ENCODE measurements at places on chromosomes 2 and 18. TPM values are rescaled to one million over a fixed set of nuclear protein-coding genes. Genes with fewer than 3 reads are reported as not detected.

- no peak for DNase-seq
Measured at GRCh38 chr2:178160601-178161000, 33.7 kb upstream of the OSBPL6 start.

DNA sequence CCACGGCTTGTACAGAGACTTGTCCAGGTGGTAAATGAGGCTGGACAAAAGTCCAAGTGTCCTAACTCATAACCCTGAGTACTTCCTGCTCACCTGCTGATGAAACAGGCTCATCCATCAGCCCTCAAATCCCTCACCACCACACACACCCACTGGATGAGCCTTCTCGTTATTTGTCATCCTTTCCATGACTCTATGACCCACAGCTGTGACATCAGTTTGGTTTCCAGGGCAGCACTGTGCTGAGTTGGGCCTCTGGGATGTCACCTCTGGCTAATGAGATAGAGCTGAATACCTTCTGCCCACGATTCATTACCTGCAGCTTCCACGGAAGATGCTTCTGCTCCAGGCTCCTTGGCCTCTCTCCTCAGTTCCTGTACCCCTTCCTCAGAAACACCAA, 39.4 kb downstream of the SLC14A2 start:
- DNase-seq, result no peak

Gene FSHR
- not detected for total RNA-seq

Gene WNT10A
- total RNA-seq, result 2.3 TPM

Gene SMYD5
- total RNA-seq, result 14.7 TPM

Gene CCDC142
- total RNA-seq, result 31.4 TPM

Gene IL37
- not detected for total RNA-seq

Gene KCNG2
- total RNA-seq, result not detected

Gene TIMM21
- total RNA-seq, result 33.9 TPM

- no peak for DNase-seq
Measured at GRCh38 chr2:239361311-239361642, 39.5 kb downstream of the HDAC4 start.
